Adrenal gland (tissue), 19 donors: ENCODE measurements at places on chromosomes 3 and 15.
A peak's percentile ranks its signal among the peaks of the same experiment; 100 is the strongest.

- peak; percentile 59 for DNase-seq
These were observed at the start of gene FES for GRCh38 chr15:90883976-90884718. Gene FES, plus strand, starts transcription at chr15:90884504. Its CDS starts 542 bp downstream, at chr15:90885046.

DNA sequence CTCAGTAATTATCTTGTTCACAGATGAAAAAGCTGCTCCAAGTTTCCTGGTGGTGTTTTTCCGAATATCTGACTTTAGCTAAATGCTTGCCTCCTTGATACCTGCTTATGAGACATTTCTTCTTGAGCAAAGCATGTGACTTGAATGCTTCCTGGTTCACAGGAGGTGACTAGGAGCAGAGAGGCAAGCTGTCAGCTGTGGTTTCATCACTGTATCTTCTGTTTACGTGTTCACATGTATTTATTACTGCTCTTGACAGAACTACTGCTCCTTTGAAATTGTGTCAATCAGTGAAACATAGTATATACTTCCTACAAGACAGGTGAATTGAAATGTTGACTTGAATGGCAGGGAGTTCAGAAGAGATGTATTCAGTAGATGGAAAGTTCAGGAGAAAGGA, 8.9 kb upstream of the SPPL2A start:
- no peak for DNase-seq

- DNase-seq, result no peak
These were observed 1.5 kb downstream of the MELTF start for GRCh38 chr3:197027896-197028727.

- DNase-seq, result peak; percentile 35
These were observed 1.1 kb downstream of the TM6SF1 start for GRCh38 chr15:83108266-83109219.

DNA sequence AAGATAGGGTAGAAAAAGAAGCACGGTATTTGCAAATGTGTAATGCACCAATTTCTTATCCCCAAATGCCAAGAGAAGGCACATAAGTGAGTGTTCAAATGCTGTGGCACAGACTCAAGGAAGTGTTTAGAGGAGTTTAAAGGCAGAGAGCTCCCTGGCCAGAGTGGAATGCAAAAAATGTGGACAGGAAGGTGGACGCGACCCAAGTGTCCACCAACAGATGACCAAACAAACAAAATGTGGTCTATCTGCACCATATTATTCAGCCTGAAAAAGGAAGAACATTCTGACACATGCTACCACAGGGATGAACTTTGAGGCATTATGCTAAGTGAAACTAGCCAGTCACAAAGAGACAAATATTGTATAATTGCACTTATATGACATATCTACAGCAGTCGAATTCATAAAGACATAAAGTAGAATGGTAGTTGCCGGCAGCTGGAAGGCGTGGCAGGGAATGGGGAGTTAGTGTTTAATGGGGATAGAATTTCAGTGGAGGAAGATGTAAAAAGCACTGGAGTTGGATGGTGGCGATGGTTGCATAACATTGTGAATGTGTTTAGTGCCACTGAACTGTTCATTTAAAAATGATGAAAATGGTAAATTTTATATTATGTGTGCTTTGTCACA, 126.6 kb downstream of the SRGAP3 start:
- no peak for DNase-seq

DNA sequence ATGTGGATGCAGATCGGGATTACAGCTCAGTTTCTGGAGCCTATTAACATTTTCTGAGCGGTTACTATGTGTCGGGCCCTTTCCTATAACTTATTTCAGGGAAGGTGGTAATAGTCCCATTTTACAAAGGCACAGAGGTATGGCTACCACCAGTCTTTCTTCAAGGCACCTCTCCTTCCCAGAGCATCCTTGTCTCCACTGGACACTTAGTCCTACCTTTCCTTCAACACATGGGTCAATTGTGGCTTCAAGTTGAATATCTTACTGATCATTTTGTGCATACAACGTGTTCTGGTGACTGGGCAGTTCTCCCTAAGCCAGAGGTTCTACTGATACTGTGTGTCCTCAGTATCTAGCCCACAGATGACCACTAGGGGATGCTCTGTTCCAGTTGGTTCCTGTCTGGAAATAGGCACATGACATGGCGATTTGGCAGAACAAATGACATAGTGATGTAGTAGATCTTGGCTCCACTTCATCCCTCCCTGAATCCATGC, 60.7 kb upstream of the CMTM8 start:
- DNase-seq, result peak; percentile 90

DNA sequence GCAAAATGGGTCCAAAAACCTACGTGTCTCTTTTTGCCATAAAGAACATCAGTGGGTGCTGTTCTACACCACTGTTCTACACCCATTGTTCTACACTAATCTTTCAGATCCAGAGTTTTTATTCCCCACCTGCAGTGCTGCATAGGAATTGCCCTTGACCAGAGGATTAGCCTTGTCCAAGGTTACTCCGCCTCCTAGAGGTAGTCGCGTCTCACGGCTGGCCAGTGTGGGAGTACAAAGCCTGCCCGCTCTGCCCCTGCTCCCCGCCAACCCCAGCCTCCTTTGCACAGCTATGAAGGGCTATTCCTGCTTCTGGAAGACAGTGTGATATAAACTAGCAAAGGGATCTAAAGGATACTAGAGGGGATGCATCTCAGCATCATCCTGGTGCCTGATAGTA, 222.1 kb upstream of the LMCD1 start:
- no peak for DNase-seq

DNA sequence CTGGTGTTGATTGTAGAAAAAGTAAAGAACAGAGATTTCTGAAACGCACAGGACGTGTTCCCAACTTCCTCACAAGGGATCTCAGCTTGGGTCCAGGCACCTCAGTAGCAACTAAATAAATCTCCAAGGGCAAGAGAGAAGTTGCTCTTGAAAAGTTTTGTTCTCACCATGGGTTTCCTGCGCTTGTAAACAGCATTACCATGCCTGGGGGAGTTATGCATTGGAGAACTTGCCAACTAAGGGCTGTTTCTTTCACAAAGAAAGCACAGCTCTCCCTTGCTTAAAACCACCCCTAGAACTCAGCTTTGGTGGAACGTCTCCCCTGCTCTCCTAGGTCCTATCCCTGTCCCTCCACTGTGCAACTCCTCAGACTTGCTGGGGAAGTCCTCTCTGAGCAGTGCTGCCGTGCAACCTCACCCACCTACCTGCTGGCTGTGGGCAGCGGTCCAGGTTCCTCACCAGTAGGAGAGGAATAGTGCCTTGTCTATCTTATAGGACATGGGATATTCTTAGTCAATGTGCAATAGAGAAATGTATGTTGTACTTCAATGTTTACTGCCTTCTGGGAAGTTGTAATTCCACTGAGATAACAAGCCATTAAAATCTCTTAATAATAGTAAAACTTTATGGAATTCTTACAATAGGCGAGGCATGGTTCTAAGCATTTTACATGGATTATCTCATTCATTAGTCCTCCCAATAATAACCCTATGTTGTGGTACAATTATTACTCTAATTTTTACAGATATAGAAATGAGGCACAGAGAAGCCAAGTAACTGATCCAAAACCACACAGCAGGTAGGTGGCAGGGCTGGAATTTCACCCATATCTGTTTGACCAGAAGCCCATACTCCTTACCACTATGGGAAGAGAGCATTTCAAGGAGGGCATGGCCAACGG, 51.5 kb downstream of the UMPS start:
- no peak for DNase-seq

DNA sequence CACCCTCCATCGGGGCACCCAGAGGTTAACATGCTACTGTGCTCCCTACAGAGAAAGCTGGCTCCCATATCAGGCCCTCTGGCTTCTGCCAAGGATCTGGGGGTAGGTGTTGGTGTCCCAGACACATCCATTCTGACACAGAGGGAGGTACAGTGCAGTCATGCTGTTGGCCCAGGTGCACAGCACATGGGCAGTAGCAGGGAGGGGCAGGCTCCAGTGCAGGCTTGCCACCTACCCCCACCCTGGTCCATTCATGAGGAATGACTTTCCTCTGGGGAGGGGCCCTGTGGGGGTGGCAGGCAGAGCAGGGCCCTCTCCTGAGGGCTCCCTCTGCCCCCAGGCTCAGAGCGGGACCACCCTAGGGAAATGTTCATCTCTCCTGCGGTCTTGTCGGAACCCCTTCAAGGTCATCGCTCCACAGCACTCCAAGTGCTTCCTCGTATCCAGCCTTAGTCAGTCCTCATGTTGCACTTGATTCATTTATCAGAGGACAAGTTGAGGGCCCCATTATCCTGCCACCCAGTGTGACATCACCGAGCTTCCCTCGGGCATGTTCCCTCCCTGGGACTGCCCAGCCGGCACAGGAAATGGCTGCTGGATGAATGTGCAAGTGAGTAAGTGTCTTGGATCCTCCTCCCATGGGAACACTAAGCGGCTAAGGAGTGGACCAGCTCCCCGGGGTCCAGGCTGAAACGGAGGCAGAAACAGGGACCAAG, 10.0 kb downstream of the DUSP7 start:
- peak; percentile 91 for DNase-seq

DNA sequence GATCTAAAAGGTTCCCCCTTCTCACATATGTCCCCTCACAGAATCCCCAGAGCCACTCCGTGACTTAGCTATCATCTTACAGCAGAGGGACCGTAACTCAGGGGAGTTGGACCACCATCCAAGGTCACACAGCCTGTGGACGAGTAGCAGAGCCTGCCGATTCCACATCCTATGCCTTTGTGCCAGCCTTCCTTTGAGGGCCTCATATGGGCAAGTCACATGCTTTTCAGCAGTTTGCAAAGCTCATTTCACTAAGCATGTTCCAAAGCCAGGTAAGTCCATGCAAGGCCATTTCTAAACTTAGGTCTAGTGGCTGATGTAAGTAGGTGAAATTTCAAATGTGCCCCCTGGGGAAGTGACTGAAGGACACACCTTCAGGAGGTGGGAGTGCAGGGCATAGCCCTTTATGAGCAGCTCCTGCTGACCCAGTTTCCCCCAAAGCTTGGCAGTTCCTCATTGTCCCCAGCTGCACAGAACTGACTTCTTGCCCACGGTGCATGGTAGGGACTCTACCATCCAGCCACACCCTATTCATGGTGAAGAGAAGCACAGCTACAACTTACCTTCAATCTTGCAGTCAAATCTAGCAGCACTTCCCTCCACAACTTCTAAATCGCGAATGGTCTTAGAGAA, 33.3 kb upstream of the HACD2 start:
- DNase-seq, result no peak

DNA sequence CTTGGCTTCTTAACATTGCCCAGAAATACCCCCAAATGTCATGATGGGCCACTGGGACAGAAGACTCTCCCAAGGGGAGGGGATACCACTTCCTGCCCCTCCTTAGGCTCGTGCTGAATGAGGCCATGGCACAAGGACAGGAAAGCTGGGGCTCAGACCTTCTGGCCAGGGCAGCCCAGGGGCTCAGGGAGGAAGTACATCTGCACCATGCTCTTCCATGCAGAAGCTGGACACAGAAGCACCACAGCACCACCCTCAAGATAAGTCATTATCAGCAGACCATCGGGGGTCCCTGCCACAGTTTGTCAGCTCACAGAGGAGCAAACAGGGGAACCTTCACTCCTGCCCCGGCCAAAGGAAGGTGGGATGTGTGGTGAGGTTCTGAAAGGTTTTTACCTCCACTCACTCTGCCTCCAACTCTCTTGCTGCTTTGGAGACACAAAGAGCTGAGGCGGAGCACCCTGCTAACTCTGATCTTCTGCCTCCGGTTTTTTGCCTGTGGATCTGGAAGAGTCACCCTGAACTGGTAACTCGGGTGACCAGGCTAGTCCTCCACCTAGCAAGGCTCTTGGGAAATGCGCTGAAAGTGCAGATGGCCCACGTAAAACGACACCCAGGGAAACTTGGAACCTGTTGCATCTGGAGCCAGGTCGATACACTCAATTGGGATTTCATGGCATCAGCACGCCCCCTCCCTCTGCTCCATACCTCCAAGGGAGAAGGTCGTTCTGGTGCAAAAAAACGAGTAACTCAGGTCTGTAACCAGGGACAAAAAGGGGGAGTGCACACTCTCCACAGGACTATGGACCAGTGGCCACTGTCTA, 8.3 kb downstream of the BMF start:
- DNase-seq, result no peak

GRCh38 chr3:47082519-47082918, 81.4 kb downstream of the SETD2 start:
- no peak for DNase-seq

DNA sequence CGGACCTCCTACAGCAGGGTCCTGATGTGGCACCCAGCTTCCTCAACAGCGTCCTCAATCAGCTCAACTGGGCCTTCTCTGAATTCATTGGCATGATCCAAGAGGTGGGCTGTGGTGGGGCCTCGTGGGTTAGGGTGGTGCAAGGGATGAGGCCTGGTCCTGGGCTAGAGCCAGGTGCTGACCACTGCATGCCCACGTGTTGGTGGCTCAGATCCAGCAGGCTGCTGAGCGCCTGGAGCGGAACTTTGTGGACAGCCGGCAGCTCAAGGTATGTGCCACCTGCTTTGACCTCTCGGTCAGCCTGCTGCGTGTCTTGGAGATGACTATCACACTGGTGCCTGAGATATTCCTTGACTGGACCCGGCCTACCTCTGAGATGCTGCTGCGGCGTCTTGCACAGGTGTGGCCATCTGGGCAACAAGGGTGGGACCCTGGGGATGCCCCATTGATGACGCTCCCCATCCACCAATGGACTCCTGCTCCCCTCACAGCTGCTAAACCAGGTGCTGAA, 3.8 kb downstream of the AMIGO3 start:
- DNase-seq, result no peak

DNA sequence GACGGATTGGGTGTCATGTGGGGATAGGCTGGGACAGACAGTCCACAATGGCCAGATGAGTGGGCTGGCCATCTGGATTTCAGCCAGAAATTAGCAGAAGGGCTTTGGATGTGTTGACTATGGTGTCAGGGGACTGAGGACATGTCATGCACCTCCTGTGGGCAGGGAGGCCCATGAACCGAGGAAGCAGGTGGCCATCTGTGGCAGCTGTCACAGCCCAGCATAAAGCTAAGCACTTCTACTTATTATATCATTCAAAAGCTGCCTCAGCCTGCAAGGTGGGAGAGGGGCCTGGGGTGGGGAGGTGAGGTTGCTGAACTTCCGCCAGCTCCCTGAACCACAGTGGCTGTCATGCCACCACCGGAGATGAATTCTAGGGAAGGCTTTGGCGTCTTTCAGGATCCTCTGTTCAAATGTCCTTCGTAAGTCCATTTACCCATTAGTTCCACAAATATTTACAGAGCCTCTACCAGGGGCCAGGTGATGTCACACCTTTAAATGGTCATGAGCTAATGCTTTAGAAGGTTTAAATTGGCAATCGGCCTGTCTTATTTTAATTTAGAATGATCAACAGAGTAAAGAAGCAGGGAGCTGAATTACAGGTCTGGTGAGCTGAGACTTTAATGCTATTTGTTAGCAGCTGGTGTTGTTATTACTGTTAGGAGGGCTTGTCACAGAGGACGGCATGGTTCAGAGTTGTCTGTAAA, 23.6 kb upstream of the CAV3 start:
- DNase-seq, result no peak

DNA sequence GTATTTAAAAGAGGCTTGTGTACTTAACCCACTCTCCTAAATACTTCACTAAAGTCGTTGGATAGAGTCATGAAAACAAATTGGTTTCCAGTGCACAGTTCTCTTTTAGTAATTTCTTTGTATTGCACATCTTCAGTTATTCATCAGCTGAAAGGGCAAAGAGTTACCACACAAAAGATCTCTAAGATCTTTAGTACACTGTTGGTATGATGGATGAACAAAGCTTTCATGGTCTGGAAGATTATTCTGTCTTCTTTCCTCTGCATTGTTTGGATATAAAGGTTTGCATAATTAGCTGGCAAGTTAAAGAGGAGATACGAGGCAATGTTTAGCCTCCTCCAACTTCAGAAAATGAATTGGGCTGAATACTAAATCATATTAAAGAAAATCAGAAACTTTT, 40.5 kb downstream of the BCHE start:
- DNase-seq, result no peak

- no peak for DNase-seq
These were observed 130.4 kb downstream of the PPM1L start for GRCh38 chr3:160886421-160886820.

- DNase-seq, result no peak
These were observed 537.6 kb upstream of the IL12A start for GRCh38 chr3:159451067-159451466.
